Stimulated activated CD4-positive, alpha-beta T cell treated with anti-CD3 and anti-CD28 coated beads, Interleukin-4, amount 100 ng/mL, for 1 hour (primary cell): ENCODE measurements at places on chromosomes 1 and 21.
A peak's percentile ranks its signal among the peaks of the same experiment; 100 is the strongest.

GRCh38 chr21:35048706-35049617 lies at the start of gene RUNX1:
TSS of gene RUNX1 (minus strand) at chr21:35049302.
- DNase-seq: peak; percentile 59

DNA sequence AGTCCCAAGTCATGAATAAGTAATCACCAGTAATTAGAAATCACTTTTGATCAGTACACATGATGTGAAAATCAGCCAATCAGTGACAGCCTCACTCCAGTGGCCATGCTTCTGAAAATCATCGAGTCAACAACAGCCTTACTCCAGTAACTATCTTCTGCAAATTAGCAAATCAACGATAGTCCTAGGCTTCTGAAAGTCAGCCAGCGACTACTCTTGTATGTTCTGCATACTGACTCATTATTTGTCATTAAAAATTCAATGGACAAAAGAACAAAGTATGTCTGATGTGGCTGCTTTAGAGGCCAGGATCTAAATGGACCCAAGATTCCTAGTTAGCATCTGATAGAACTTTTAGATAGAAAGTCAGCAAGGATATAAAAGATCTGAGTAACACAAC lies 102.5 kb downstream of the GPR52 start:
- no peak for DNase-seq

GRCh38 chr1:65398083-65398482 lies 22.4 kb upstream of the LEPR start:
- DNase-seq: no peak

- no peak for DNase-seq
Measured at GRCh38 chr1:205300149-205300548, 21.4 kb downstream of the NUAK2 start.

DNA sequence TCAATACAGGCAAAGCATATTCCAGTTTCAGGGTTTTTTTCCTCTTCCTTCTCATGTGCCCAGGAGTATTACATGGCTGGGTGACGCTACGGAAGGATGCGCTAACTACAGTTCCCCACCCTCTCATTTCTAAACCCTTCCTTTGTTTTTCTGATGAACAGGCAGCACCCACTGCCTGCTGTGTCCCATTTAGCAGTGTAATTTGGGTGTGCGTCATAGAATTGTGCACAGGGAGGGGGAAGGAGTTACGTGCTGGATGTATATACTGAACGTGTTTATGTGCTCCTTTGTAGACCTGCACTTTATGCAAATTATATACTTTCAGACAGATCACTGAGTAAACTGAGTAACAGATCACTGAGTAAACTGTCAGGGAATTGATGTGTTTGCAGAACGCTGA lies 44.5 kb downstream of the ELAPOR1 start:
- DNase-seq: no peak

- no peak for DNase-seq
Measured at GRCh38 chr1:63327417-63328054, 5.2 kb downstream of the FOXD3 start.
